ENCODE measurements at places on chromosomes 5 and 9.

- no peak for DNase-seq
- H3K27me3 ChIP-seq = no peaks in the 10 kb centered on the region
- H3K36me3 ChIP-seq = no peaks in the 10 kb centered on the region
- no peak overlapping the region for H3K27ac ChIP-seq
Measured at GRCh38 chr9:119794836-119795235, 425.6 kb upstream of the BRINP1 start.

DNA sequence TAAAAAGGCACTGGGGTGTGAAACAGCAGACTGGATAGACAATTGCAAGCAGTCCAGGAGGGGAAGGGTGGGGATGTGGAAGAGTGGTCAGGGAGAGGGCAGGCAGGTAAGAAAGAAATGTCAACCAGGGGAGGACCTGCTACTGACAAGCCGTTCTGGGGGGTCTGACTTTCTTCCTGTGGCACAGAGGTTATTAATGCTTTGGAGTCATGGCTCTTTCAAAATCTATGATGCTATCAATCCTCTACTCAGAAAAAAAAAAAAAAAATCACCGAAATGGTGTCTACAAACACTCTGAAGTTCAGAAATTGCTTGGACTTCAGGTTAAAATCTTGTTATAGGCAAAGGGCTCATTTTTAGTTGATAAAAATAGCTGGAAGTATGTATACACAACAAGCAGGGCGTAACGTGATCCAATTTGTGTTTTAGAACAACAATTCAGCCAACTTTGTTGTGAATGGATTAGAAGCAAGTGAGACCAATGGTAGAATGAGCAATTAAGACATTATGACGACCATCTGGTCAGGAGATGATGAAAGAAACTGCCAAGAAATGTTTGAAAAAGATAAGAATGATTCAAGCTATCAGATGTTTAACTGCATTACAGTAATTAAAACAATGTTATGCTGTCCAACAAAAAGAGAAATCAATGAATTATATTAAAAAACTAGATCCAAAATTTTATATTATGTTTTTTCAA lies 255.2 kb downstream of the DEPDC1B start:
- H3K36me3 ChIP-seq = no peaks in the 10 kb centered on the region
- no peak overlapping the region for H3K4me3 ChIP-seq
- H3K27ac ChIP-seq = no peak overlapping the region
- H3K4me1 ChIP-seq = no peaks in the 10 kb centered on the region

DNA sequence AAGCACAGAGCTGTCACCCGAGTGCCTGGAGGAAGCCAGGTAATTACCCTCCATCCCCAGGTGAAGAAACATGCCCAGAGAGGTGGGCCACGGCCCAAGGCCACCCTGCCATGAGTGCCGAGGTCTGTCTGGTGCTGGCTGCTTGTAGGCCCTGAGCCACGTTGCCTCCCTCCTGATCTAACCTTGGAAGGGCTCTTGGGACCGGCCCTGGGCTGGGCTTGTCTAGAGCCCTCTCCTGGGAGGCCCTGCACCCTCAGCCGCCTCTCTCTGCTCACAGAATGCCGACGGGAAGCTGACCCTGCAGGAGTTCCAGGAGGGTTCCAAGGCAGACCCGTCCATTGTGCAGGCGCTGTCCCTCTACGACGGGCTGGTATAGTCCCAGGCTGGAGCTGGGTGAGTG lies 39.4 kb upstream of the HMCN2 start:
- no peaks in the 10 kb centered on the region for H3K27me3 ChIP-seq
- DNase-seq = no peak
- no peak overlapping the region for H3K4me3 ChIP-seq
- H3K36me3 ChIP-seq = no peaks in the 10 kb centered on the region

GRCh38 chr9:97474372-97474925 lies 27.0 kb upstream of the TMOD1 start:
- H3K36me3 ChIP-seq = no peaks in the 10 kb centered on the region
- no peaks in the 10 kb centered on the region for H3K27me3 ChIP-seq
- no peak overlapping the region for H3K4me3 ChIP-seq

DNA sequence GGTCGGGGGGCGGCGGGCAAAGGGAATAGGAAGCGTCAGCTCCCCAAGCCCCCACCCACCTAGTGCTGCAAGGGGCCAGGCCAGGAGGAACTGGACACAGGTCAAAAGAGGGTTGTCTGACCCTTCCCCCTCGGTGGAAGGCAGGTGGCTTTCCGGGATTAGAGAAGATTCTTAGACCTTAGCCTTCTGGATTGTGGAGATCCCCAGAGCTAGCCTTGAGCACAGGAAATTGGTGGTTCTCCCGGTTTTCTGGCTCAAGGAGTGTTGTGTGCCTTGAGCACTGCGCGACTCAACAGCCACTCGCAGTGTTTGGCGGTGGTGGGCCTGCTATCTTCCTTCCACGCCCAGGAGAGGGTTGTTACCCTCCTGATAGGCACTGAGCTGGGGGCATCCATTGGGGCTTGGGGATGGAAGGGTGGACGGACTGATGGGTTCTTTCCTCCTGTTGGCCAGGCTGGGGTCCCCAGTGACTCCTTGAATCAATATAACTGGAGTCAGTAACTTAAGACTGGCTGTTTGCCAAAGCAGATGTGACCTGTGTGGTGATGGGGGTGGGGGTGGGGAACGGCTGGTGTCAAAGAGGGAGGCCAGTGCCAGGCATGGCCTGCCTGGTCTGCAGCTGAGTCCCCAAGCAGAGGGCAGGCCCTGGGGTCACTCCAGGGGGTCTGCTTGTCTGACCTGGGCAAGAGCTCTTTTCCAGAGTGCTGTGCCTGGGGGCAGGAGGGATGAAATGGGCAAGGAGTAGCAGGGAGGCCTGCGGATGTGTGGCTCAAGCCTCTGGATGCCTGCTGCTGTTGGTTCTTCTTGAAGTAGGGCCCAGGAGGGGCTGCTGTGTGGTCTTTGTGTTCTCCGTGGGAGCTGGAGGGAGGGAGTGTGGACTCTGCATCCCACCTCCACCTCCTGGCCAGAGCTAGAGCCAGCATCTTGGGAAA lies 2.1 kb downstream of the FGF18 start:
- H3K4me3 ChIP-seq = no peak overlapping the region
- no peaks in the 10 kb centered on the region for H3K36me3 ChIP-seq
- H3K27me3 ChIP-seq = no peaks in the 10 kb centered on the region
- H3K4me1 ChIP-seq = no peaks in the 10 kb centered on the region
- no peak overlapping the region for H3K27ac ChIP-seq

DNA sequence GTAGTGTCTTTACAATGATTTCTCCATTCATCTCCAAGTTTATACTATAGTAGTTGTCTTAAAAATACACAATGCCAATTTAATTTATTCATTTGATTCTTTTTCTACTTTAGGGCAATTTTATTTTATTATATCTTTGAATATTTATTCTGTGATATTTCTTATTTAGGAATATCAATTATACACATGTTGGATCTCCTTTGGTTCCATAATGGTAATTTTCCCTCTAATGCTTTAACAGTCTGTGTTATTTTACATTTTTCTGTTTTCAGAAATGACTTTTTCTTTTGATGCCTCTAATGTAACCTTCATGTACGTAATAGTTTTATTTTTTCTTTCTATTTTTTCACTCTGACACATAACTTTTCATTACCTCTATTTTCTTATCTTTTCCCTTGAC lies 153.0 kb downstream of the CSNK1G3 start:
- H3K4me3 ChIP-seq = no peak overlapping the region
- H3K27me3 ChIP-seq = no peaks in the 10 kb centered on the region
- no peaks in the 10 kb centered on the region for H3K36me3 ChIP-seq
- H3K27ac ChIP-seq = no peak overlapping the region

GRCh38 chr5:3049261-3049660 lies 297.8 kb upstream of the IRX2 start:
- H3K36me3 ChIP-seq = no peaks in the 10 kb centered on the region
- H3K4me3 ChIP-seq = no peak overlapping the region
- DNase-seq = no peak
- no peaks in the 10 kb centered on the region for H3K27me3 ChIP-seq
- no peaks in the 10 kb centered on the region for H3K4me1 ChIP-seq

GRCh38 chr5:45484781-45485180 lies 211.4 kb downstream of the HCN1 start:
- no peaks in the 10 kb centered on the region for H3K4me1 ChIP-seq
- H3K27me3 ChIP-seq = no peaks in the 10 kb centered on the region
- H3K4me3 ChIP-seq = no peak overlapping the region
- H3K36me3 ChIP-seq = no peaks in the 10 kb centered on the region

DNA sequence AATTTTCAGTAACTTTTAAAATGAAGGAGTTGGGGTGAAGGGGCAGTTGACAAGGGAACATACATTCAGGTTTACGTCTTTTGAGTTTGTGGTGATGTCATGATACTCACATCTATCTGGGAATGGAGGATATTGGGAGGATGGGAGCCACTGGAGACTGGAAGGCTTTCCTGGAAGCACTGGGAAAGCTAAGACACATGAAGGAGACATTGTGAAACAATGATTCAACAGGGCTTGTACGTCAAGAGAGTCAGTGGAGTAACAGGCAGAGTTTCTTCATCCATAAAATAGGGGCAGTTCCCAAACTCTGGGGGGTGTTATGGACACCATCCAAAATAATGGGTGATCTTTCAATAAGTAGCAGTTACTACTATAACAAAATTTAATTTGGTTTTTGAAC lies 572.8 kb downstream of the CCDC171 start:
- no peak overlapping the region for H3K4me3 ChIP-seq
- no peaks in the 10 kb centered on the region for H3K27me3 ChIP-seq
- H3K36me3 ChIP-seq = no peaks in the 10 kb centered on the region

DNA sequence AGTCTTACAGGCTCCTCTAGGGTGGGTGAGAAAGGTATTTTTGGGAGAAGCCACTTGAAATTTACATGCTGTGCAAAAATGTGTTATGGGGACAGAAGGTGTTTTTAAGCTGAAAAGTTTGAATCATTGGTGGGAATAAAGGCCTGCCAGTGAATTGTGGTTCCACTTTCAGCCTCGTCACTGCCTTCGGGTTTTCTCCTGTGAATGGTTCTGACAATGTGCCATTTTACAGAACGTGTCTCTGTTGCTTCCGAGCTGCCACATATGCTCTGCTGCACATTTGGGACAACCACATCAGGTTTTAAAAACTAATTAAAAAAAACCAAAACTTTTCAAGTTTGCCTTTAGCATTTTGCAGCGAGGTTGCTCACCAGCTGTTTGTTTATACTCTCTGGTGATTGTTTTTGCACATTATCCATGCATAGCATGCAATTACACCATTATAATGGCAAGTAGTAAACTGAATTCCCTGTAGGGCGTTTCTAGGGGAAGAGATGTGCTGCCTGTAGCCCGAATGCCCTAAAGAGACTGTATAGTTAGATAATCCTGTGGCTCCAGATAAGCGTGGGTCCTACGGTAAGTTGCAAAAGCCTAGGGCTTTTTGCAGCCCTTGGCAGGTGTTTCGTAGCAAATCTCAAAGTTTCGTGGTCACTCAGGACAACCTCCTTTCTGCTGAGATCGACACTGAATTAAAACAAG lies 40.1 kb upstream of the SUB1 start:
- no peaks in the 10 kb centered on the region for H3K27me3 ChIP-seq
- H3K4me3 ChIP-seq = no peak overlapping the region
- no peak for DNase-seq
- H3K27ac ChIP-seq = no peak overlapping the region
